ENCODE measurements at places on chromosomes 1 and 21. TPM values are rescaled to one million over a fixed set of nuclear protein-coding genes. Genes with fewer than 3 reads are reported as not detected.

SDC3 gene
- 35.6 TPM for total RNA-seq

CHIA gene
- not detected for total RNA-seq

S100A5 gene
- total RNA-seq: not detected

CELA3B gene
- total RNA-seq: not detected

RGS1 gene
- total RNA-seq: not detected

INKA2 gene
- 1.8 TPM for total RNA-seq

CRYAA gene
- total RNA-seq: not detected

LCE1A gene
- not detected for total RNA-seq

LELP1 gene
- not detected for total RNA-seq

CELA3A gene
- total RNA-seq: 0.56 TPM

SH3D21 gene
- 4.9 TPM for total RNA-seq

NUP210L gene
- not detected for total RNA-seq

ADORA1 gene
- total RNA-seq: 0.52 TPM

ABCD3 gene
- 22.8 TPM for total RNA-seq

TNFRSF4 gene
- total RNA-seq: 2.3 TPM

CYP4A22 gene
- not detected for total RNA-seq

SUSD4 gene
- not detected for total RNA-seq

SH2D5 gene
- total RNA-seq: 0.56 TPM

ZNF593 gene
- 36.7 TPM for total RNA-seq

CLDN17 gene
- not detected for total RNA-seq

EVI5 gene
- 12.9 TPM for total RNA-seq

TNNT2 gene
- total RNA-seq: not detected

GNAT2 gene
- total RNA-seq: not detected
